Right atrium auricular region (tissue), 2 donors: ENCODE measurements at places on chromosomes 13 and 19.

DNA sequence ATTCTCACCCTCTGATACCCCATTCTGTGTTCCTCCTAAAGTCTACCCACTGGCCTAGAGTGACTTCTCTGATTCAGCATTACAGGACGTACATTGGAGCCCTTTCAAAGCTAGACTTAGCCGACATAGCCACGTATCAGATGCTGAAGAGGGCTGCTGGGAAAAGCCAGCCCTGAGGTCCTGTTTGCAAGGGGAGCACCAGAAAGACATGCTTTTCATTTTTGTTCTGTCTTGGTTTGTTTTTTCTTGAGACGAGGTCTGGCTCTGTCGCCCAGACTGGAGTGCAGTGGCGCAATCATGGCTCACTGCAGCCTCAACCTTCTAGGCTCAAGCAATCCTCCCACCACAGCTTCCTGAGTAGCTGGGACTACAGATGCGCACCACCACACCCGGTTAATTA is 6.3 kb upstream of the ZSWIM4 start:
- H3K4me3 ChIP-seq = no peak overlapping the region
- no peaks in the 10 kb centered on the region for H3K27me3 ChIP-seq
- DNase-seq = peak; percentile 66
- H3K36me3 ChIP-seq = no peaks in the 10 kb centered on the region

DNA sequence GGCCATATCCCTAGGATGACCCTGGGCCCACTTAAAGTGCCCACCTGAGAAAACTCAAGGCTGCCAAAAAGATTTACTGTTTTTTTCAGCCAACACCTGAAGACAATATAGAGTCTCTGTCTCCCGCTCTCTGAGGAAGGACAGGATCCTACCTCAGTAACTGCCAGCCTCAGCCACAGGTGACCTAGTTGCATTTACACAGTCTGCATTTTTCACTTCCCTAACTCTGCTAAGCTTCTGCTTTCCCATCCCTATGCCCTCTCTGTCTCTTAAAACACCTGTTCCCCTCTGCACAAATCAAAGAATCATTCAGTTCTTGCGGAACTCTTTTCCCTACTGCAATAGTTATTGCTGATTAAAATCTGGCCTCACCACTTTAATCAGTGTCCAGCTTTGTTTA is 609.5 kb downstream of the UQCRFS1 start:
- no peaks in the 10 kb centered on the region for H3K4me1 ChIP-seq
- no peaks in the 10 kb centered on the region for H3K36me3 ChIP-seq
- no peak overlapping the region for H3K27ac ChIP-seq
- no peak overlapping the region for H3K4me3 ChIP-seq
- no peaks in the 10 kb centered on the region for H3K27me3 ChIP-seq
- DNase-seq = no peak

- peaks cover 5% of the 10 kb centered on the region for H3K4me1 ChIP-seq
- DNase-seq = no peak
- H3K27me3 ChIP-seq = no peaks in the 10 kb centered on the region
- H3K36me3 ChIP-seq = no peaks in the 10 kb centered on the region
- H3K27ac ChIP-seq = no peak overlapping the region
Observed at GRCh38 chr19:52688335-52688734, 46.5 kb downstream of the ZNF611 start.

GRCh38 chr13:79631051-79631659 is 150.2 kb downstream of the NDFIP2 start:
- no peaks in the 10 kb centered on the region for H3K27me3 ChIP-seq
- peak overlapping the region; percentile 51 for H3K27ac ChIP-seq
- H3K36me3 ChIP-seq = no peaks in the 10 kb centered on the region
- H3K4me1 ChIP-seq = no peaks in the 10 kb centered on the region
- no peak for DNase-seq

- H3K4me3 ChIP-seq = peak overlapping the region; percentile 78
- DNase-seq = no peak
- H3K27ac ChIP-seq = peak overlapping the region; percentile 92
- no peaks in the 10 kb centered on the region for H3K4me1 ChIP-seq
- no peaks in the 10 kb centered on the region for H3K27me3 ChIP-seq
Observed at GRCh38 chr19:19866611-19867248, 1.0 kb downstream of the ZNF253 start.

GRCh38 chr13:80341756-80342370 is 937 bp upstream of the SPRY2 start:
- no peaks in the 10 kb centered on the region for H3K27me3 ChIP-seq
- peaks cover 30% of the 10 kb centered on the region for H3K4me1 ChIP-seq
- H3K36me3 ChIP-seq = peaks cover 7% of the 10 kb centered on the region
- peak overlapping the region; percentile 97 for H3K27ac ChIP-seq
- peak overlapping the region; percentile 88 for H3K4me3 ChIP-seq
- peak; percentile 67 for DNase-seq

- no peaks in the 10 kb centered on the region for H3K4me1 ChIP-seq
- H3K4me3 ChIP-seq = no peak overlapping the region
Observed at GRCh38 chr13:99157046-99157445, 43.6 kb upstream of the UBAC2 start.

DNA sequence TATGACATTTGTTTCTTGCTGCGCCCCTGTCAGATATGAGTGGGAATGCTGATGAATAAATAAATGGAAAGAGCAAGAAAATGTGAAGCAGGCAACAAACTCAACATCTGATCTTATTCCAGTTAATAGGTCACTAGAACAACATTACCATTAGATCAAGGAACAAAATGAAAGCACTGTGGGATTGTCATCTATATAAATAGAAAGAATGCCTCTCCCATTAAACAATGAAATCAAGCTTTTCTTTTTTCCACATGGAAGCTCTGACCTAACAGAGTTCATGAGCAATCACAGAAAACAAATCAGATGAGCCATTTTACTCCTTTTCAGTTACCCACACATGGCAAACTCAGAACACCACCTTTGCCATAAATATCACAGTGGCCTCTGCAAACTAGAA is 354.8 kb downstream of the SUCLA2 start:
- DNase-seq = no peak
- H3K4me1 ChIP-seq = no peaks in the 10 kb centered on the region
- H3K27me3 ChIP-seq = no peaks in the 10 kb centered on the region
- no peak overlapping the region for H3K4me3 ChIP-seq
- H3K36me3 ChIP-seq = no peaks in the 10 kb centered on the region
- no peak overlapping the region for H3K27ac ChIP-seq

DNA sequence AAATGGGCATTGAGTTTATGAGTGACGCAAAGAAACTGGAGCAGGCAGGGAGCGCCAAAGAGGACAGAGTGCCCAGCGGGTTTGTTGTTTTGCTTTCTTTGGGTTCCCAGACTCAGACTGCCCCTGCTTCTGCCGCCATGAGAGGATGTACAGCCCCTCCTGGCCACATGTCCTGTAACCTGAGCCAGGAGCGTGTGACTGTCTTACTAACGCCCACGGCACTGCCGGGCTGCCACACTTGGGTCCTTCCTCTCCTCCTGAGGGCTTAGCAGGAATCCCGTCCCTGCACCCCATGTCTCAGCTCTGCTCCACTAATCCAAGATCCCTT is 80.5 kb downstream of the GPR12 start:
- no peaks in the 10 kb centered on the region for H3K4me1 ChIP-seq
- no peak for DNase-seq
- H3K27me3 ChIP-seq = no peaks in the 10 kb centered on the region
- no peak overlapping the region for H3K4me3 ChIP-seq
- peaks cover 13% of the 10 kb centered on the region for H3K36me3 ChIP-seq
- no peak overlapping the region for H3K27ac ChIP-seq

GRCh38 chr13:79393564-79394249 is 12.3 kb downstream of the RBM26 start:
- H3K27ac ChIP-seq = no peak overlapping the region
- H3K4me3 ChIP-seq = no peak overlapping the region
- peaks cover 5% of the 10 kb centered on the region for H3K36me3 ChIP-seq
- DNase-seq = no peak
- no peaks in the 10 kb centered on the region for H3K27me3 ChIP-seq
- H3K4me1 ChIP-seq = no peaks in the 10 kb centered on the region

DNA sequence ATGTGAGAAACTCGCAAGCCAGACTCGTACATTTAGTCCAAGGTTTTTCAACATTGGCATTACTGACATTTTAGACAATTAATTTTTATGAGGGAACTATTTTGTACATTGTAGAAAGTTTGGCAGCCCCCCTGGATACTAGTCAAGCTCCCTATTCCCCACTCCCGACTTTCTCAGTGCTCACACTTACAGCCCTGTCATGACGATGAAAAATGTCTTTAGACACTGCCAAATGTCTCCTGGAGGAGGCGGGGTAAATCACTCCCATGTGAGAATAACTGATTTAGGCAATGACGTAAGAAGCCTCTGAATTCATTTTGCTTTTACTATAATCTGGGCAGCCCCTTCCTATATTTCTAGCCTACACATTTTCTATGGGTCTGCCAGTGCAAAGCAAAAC is 535.8 kb upstream of the KLHL1 start:
- H3K27ac ChIP-seq = no peak overlapping the region
- H3K27me3 ChIP-seq = no peaks in the 10 kb centered on the region
- H3K36me3 ChIP-seq = no peaks in the 10 kb centered on the region
- no peak overlapping the region for H3K4me3 ChIP-seq
- no peak for DNase-seq

- H3K4me1 ChIP-seq = no peaks in the 10 kb centered on the region
- no peak for DNase-seq
Observed at GRCh38 chr13:112027250-112027649, 39.7 kb upstream of the SOX1 start.

DNA sequence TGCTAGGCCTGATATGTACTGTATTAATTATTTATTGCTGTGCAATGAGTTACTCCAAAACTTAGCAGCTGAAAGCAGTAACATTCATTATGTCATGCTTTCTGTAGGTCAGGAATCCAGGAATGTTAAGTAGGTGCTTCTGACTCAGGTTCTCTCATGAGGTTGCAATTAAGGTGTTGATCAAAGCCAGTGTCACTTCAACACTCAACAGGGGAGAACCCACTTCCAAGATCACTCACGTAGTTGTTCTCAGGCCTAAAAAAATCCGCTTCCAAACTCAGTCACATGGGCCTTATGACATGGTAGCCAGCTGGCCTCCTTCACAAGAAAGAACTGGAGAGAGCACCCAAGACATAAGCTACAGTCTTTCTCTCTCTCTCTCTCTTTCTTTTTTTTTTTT is 211.1 kb upstream of the NBEA start:
- DNase-seq = no peak
- no peaks in the 10 kb centered on the region for H3K27me3 ChIP-seq
- no peaks in the 10 kb centered on the region for H3K4me1 ChIP-seq
- no peaks in the 10 kb centered on the region for H3K36me3 ChIP-seq
- H3K27ac ChIP-seq = no peak overlapping the region
- H3K4me3 ChIP-seq = no peak overlapping the region

DNA sequence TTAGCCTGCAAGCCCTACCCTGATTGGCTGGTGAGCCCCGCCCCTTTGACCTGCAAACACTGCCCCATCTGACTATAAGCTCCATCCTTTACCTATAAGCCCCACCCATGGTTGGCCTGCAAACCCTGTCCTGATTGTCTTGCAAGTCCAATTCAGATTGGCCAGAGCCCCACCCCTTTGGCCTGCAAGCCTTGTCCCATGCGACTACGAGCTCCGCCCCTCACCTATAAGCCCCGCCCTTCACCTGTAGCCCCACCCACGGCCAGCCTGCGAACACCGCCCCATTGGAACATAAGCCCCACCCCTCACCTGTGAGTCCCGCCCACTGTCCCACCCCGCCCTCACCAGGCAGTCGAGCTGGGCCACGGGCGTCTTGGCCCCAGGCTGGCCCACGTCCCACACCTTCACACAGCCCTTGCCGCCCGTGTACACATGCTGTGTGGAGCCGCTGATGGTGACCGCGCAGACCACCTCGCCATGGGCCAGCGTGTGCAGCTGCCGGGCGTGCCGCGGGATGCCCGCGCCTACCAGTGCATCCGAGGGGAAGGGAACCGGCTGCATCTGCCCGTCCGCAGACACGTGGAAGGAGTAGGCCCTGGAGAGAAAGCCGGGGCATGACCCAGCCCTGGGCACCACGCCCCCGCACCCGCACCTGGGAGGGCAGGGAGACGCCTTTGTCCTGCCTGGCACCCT is 22.9 kb downstream of the TLE2 start:
- H3K27me3 ChIP-seq = no peaks in the 10 kb centered on the region
- no peak for DNase-seq
- H3K27ac ChIP-seq = no peak overlapping the region
- no peaks in the 10 kb centered on the region for H3K4me1 ChIP-seq
- peaks cover 81% of the 10 kb centered on the region for H3K36me3 ChIP-seq
- H3K4me3 ChIP-seq = no peak overlapping the region

- H3K27me3 ChIP-seq = no peaks in the 10 kb centered on the region
- peak; percentile 85 for DNase-seq
- peak within 1 kb of the TSS; percentile 85 for H3K27ac ChIP-seq
- H3K4me1 ChIP-seq = peaks cover 23% of the 10 kb centered on the region
- H3K4me3 ChIP-seq = peak within 1 kb of the TSS; percentile 58
Observed at GRCh38 chr19:35154525-35155406, at the start of gene FXYD5. FXYD5 (plus strand) TSS chr19:35154735; CDS start chr19:35155551, 816 bp downstream.

DNA sequence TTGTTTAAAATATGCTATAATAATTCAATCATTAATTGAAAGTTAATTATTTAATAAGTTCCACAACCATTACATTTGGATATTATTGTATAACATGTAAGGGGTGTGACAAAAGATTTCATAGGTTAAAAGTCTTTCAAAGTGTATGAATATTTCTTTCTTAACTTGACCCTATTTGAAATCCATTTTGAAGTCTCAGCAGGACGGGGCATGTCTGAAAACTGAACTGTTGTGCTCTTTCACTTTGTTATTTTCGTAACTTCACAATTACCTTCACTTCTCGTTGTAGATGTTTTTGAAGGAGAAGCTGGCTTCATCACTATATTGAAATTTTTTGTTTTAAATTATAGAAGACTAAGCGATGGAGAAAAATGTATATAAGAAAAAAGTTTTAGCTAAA is 1775.7 kb downstream of the PCDH9 start:
- no peaks in the 10 kb centered on the region for H3K27me3 ChIP-seq
- no peaks in the 10 kb centered on the region for H3K4me1 ChIP-seq
- H3K27ac ChIP-seq = no peak overlapping the region
- H3K4me3 ChIP-seq = no peak overlapping the region
- no peak for DNase-seq

- no peak overlapping the region for H3K27ac ChIP-seq
- no peaks in the 10 kb centered on the region for H3K36me3 ChIP-seq
- DNase-seq = peak; percentile 66
- no peaks in the 10 kb centered on the region for H3K4me1 ChIP-seq
- H3K27me3 ChIP-seq = no peaks in the 10 kb centered on the region
- no peak overlapping the region for H3K4me3 ChIP-seq
Observed at GRCh38 chr13:97781891-97782305, 171.6 kb upstream of the IPO5 start.

DNA sequence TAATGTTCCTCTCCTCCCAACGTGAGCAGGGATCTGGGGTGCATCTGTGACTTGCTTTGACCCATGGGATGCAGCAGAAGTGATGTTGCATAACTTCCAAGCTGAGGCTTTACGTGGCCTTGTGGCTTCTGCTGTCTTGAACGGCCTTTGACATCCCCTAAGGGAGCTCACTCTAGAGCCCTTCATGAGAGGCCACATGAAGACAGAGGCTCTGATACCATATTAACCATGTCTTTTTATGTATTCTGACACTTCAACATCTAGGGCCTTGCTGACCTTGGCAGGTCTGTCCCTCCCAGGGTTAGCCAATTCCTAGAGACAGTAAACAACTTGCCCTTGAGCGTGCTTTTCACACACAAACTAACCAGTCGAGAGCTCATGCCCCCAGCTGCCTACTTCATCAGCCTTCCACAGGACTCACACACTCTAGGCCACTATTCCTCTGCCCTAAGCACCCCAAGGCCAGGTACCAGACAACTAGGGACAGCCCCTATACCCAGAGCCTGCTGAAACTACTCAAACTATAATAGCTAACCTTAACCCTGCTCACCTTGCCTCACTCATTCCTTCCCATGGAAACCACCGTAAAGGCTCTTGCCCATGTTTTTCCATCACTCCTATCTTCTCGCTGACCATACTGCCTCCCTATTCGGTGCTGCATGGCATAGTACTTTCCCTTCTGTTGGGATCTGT is 45.4 kb downstream of the CCDC70 start:
- no peaks in the 10 kb centered on the region for H3K36me3 ChIP-seq
- H3K4me1 ChIP-seq = peaks cover 14% of the 10 kb centered on the region
- no peak overlapping the region for H3K27ac ChIP-seq
- H3K4me3 ChIP-seq = no peak overlapping the region
